Kasumi-1 (cell line): ENCODE measurements at places on chromosomes 12 and 14.

DNA sequence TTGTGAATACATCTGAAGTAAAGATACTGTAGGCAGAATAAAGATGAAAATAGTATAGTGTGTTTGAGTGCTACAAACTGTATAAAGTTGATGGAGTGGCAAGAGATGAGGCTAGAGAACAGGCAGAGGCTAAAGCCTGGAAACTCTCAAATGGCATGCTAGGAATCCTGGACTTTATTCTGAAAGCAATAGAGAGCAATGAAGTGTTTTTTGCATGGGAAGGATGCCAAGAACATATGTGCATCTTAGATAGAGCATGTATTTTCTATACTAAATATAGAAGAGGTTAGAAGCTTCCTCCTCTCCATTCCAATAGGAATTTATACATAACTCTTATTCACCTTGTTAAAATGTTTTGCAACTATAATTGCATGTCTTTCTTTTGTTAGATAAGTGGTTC is 86.3 kb upstream of the TMTC2 start:
- DNase-seq, result no peak

GRCh38 chr12:123071857-123072256 is 79.0 kb downstream of the PITPNM2 start:
- DNase-seq, result no peak

GRCh38 chr12:79322905-79323304 is 367.9 kb downstream of the PAWR start:
- DNase-seq, result no peak

DNA sequence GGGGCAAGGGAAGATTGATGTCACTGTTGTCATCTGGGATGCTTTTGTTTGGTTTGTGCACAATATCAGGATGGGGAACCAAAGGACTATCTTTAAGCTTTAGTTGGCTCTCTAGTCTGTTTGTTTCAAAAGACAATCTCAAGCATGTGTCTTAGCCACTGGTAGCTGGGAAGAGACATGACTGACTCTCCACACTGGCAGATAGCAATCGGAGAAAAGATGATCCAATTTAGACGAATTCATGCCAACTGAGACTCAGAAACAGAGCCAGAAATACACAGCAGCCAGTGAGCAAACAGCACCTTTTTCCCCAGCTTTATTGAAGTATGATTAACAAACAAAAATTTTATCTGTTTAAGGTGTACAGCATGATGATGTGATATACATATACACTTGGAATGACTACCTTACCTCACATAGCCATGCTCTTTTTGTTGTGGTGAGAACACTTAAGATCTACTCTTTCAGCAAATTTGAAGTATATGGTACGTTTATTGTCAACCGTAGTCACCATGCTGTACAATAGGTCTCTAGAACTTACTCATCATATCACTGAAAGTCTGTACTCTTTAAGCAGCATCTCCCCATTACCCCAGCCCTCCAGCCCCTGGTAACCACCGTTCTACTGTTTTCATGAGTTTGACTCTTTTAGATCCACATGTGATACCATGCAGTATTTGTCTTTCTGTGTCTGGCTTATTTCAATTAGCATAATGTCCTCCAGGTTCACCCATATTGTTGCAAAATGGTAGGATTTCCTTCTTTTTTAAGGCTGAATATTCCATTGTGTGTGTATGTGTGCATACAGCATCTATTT is 50.6 kb downstream of the DUSP16 start:
- no peak for DNase-seq

DNA sequence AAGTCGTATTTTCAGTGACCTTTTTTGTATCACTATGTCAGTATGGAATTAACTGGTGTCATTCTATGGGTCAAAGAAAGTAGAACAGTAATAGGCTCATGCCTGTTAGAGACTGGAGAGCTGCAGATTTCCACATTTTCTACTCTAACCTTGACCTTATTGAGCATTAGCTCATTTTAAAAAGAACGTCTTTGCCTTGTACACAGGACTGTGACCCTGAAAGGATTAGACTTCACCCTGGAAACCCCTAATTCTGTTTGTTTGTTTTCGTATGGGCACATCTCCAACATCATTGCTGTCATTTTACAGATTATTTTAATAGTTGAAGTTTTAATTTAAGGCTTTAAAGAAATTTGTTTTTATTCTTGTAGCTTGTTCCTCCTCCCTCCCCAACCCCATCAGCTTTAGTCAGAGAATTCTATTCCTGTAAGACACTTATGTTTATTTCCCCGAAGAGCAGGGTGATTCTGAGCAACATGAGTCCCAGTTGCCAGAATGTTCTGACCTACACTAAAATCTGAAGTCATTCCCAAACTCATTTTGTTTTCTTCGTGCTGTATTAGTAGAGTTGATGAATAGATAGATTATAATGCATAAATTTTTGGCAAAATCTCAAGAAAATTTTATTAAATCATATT is 451.3 kb downstream of the FOXG1 start:
- DNase-seq, result no peak

- peak; percentile 33 for DNase-seq
Measured at GRCh38 chr14:60648934-60649874, at the start of gene SIX1. SIX1 (minus strand) TSS chr14:60649477; CDS start chr14:60649189, 288 bp downstream.

DNA sequence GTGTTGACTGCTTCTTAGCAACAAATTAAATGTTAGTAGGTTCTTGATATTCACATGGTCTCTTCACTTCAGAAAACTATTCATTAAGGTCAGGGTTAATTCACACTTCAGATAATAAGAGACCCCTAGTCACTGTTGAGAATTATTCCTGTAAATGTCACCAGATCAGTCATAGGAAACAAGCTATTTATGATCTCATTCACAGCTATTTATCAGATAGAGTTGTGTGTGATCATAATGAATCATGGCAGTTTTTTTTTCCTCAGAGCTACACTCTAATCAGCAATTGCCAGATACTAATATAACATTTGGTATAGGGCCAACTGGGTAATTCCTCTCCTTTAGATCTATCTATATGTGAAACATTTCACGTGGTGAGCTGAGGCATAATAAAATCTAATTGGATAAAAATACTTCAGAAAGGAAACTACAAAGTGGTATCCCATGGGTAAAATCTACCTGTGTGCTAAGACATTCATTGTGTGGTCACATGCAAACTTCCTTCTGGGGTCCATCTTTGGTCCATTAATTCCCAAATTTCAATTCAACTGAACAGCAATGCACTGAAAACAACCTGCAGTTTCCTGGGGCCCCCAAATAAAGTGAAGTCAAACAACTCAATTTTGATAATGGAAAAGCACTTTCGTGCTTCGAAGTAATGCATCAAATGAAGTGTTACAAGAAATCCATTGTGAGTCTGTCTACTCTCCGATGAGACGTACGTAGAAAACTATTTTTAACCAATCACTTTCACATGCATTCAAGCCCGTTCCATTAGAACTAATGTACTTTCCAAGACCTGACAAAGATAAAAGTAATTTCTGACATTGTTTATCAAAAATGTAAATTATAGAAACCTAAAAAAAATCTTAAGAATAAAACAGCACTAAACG is 197.0 kb downstream of the ACSS3 start:
- no peak for DNase-seq

GRCh38 chr14:29548948-29549370 is 378.7 kb downstream of the PRKD1 start:
- DNase-seq, result peak; percentile 82

DNA sequence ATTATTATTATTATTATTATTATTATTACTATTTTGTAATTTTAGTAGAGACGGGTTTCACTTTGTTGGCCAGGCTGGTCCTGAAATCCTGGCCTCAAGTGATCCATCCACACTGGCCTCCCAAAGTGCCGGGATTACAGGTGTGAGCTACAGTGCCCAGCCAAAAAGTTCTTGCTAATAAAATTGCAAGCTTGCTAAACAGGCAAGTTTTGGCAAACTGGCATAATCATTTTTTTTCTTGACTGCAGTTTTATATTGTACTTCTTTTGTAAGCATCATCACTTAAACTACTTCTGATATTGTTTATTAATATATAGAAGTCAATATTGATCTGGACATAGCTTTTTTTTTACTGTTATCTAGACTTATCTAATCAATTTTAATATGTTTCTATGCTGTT is 536.4 kb downstream of the LRFN5 start:
- DNase-seq, result no peak

GRCh38 chr12:117330441-117331113 is 30.8 kb downstream of the NOS1 start:
- DNase-seq, result no peak

DNA sequence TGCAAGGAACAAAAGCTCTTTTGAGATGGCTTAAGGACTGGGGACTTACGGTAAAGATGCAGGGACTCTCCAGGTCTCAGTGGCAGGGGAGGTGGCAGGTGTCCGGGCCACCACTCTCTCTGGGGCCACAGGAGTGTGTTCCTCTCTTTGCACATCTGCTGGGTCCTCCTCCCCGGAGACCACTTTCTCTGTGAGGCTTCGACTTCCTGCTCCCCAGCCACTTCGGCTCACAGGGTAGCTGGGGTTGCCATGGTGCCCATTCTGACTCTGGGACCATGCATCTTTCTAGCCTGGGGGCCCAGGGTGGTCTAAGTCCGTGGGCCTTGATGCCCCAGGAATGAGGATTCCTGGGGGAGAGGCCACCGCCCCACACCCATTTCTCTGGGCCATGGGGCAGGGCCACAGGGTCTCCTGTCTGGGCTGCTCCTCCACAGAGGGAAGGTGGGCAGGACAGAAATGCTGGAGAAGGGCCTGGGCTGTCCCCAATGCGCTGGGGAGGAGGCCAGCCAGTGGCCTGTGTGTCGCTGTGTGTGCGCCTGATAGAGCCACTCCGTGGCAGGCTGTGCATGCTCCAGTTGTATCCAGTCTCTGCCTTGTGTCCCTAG is 38.5 kb downstream of the CCDC92 start:
- no peak for DNase-seq

GRCh38 chr12:130223767-130224244 is 61.5 kb downstream of the FZD10 start:
- DNase-seq, result no peak

DNA sequence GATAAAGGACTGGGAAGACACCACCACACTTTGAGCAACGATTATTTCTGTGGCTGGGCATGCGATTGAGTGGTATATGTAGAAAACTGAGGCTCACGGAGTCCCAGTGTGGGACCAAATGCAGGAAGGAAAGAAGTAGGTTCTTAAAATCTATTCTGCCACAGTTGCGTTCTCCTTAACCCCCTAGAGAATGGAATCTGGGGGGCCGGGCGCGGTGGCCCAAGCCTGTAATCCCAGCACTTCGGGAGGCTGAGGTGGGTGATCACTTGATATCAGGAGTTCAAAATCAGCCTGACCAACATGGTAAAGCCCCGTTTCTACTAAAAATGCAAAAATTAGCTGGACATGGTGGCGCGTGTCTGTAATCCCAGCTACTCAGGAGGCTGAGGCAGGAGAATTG is 29.9 kb upstream of the CORO1C start:
- no peak for DNase-seq

DNA sequence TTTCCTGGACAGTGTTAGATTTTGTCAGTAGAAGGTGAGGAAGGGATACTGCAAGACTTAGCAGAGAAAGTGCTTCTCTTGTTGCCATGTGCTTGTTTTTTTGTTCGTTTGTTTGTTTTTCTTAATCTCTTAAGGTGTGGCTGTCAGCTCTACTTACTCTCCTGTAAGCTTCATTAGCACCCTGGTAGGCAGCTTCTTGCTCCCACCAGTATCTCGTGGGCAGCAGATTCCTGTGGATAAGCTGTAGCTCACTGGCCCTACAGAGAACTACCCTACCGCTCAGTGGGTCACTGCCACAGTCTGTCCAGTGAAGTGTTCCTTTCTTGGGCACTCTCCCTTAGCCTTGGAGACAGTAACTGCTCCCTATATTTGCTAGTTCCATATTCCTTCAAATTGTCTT is 30.1 kb downstream of the VRK1 start:
- DNase-seq, result no peak

DNA sequence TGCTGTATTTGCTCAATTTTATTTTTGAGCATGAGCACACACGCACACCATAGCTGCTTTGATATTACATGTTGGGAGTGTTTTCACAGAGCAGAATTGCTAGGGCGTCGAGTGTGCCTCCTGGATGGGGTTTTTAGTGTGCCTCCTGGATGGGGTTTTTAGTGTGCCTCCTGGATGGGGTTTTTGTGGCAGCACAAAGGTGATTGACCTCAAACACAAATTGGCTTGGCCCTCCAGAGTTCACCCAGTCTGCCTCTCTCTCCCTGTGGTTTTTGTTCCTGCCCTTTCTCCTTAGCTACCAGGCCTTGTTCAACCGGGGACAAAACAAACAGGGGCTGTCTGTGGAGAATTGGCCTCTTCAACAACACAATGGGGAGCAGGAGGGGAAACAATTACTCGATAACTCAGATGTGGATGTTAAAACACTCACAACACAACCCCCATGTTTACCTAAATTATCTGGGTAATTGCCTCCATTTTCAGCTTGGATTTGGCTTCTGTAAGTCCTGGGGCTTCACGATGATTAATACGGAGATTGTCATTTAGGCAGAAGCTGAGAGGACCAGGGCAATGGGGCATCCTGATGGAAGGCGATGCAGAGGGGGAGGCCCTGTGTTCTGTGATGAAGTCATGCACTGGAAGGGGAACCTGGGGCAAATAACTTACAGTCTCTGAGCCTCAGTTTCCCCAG is 26.9 kb downstream of the TBX3 start:
- DNase-seq, result no peak

GRCh38 chr12:126518596-126519200 is 1453.5 kb downstream of the AACS start:
- no peak for DNase-seq

DNA sequence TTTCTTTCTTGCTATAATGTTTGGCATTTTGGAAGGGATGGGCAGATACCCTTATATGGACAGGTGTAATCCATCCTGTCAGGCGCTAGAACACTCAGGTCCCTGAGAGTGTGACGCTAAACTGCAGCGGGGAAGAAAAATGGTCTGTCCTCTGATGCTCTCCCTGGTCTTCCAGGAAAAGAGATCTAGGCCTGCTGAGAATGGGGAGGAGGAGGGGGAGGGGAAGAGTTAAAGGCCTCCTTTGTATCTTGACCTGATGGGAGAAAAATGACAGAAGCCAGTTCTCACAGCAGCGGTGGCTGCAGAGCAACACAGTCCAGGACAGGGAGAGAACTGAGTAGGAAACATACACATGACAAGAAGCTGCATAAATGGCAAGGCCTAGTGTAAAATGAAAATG is 61.1 kb downstream of the RPS6KA5 start:
- no peak for DNase-seq

DNA sequence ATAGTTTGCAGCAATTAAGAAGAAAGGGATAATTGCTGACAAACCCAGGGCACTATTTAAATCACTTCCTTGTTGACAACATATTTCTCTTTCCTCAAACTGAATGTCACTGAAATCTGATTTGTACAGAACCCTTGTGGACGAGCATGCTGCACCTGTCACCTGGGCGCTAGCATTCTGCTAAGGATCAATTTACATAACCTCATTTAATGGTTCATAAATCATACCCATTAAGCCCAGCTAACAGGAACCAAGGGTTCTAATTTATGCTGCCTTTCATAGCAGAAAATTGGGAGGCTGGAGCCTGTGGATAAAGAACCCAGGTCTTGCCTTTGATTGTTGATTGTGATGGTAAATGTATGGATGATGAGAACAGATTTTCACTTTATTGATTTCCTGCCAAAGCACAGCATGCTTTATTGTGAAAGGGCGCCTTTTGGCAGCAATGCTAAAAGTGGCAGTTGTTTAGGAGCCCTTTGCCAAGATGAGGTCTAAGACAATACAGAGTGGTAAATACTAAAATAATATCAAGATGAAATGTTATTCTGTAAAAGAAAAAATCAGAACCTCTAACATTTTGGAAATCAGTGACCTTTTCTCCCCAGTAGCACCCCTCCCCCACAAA is 95.4 kb downstream of the NKX2-1 start:
- no peak for DNase-seq

GRCh38 chr14:29235991-29236390 is 469.4 kb downstream of the FOXG1 start:
- no peak for DNase-seq
